Right cardiac atrium (tissue), 5 donors: ENCODE measurements at places on chromosomes 11 and 22.

DNA sequence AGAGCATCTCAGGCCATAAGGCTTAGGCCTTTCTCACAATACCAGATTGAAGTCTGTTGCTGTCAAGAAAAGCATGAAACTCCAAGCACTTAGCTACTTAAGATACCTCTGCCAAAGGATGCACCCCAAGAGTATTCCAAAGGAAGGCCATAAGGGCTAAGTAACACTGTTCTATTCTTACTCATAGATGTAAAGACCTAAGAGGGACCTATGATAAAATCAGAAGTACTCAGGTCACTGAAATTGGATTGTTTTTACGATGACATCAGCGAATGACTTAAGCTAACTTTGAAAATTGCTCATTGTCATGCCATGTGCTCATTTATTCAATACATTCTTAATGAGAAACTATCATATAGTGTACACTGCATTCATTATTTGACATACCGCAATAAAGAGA, 172.8 kb downstream of the KCNA4 start:
- DNase-seq: no peak

GRCh38 chr11:111978028-111978771, 41.1 kb downstream of the DIXDC1 start:
- DNase-seq: peak; percentile 87

GRCh38 chr11:36060926-36061325, 117.1 kb downstream of the LDLRAD3 start:
- no peak for DNase-seq

GRCh38 chr11:12693094-12693478, 18.9 kb downstream of the TEAD1 start:
- no peak for DNase-seq

- no peak for DNase-seq
These were observed 148.1 kb downstream of the SPON1 start for GRCh38 chr11:14110629-14111028.

DNA sequence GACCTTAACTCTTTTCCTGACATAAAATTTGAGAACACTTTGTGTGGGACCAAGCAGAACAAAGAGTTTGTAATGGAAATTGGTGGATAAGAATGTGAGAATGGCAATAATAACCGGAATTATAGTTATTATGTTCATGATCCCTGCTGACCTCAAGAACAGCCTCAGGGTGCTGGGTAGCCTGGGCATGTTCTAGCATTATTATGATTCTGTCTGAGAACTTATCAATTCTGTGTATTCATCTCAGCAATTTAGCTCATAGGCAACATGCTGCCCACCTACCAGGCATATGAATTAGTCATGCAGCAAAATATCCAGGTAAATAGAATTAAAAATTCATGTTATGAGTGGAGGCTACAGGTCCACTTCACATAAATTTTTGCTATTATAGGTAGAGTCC, 61.9 kb downstream of the CTSC start:
- DNase-seq: no peak

- DNase-seq: no peak
These were observed 102.6 kb upstream of the RASSF10 start for GRCh38 chr11:12906501-12906900.

GRCh38 chr11:73783483-73784020, 4.1 kb upstream of the MRPL48 start:
- DNase-seq: no peak

DNA sequence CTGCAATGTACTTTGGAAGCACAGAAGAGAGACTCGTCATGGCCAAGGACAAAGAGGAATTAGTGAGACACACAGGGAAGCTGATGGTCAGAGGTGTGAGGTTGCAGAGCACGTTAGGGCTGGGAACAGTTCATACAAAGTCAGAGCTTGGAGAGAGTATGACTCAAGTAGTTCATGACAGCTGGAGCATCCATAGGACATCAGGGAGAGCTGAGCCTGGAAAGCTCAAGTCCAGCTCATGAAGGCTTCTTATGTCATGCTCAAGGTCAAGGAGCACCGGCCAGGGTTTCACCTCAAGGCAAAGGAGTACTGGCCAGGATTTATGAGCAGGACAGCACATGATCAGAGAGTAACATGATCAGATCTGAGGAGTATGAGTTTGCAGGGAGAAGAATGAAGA, 64.6 kb upstream of the CHST1 start:
- no peak for DNase-seq

DNA sequence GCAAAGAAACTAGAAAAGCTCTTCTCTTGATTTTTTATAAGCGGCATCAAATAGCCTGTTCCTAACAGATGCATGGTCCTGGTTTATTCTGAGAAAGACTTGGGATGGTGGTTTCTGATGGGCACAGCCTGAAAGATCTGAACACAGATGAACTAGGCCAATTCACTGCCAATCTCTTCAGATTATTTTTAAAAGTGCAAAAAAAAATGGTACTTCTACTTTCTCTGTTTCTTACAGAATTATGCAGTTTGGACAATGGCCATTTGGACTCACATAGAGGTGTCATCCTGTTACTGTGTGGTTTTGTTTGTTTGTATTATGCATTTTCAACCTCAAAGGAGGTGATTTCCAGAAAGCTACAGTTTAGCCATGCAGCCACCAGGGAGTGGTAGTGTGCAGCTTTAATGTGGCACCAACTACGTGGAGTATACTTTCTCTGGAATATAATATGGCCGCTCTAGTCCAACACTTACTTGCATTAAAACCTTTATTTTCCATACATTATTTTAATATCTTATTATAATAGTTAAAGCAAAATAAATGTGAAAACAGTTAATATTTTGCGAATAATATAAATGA, 469.8 kb upstream of the KIRREL3 start:
- no peak for DNase-seq

GRCh38 chr22:20022231-20022977, 1.5 kb downstream of the TANGO2 start:
- peak; percentile 37 for DNase-seq

DNA sequence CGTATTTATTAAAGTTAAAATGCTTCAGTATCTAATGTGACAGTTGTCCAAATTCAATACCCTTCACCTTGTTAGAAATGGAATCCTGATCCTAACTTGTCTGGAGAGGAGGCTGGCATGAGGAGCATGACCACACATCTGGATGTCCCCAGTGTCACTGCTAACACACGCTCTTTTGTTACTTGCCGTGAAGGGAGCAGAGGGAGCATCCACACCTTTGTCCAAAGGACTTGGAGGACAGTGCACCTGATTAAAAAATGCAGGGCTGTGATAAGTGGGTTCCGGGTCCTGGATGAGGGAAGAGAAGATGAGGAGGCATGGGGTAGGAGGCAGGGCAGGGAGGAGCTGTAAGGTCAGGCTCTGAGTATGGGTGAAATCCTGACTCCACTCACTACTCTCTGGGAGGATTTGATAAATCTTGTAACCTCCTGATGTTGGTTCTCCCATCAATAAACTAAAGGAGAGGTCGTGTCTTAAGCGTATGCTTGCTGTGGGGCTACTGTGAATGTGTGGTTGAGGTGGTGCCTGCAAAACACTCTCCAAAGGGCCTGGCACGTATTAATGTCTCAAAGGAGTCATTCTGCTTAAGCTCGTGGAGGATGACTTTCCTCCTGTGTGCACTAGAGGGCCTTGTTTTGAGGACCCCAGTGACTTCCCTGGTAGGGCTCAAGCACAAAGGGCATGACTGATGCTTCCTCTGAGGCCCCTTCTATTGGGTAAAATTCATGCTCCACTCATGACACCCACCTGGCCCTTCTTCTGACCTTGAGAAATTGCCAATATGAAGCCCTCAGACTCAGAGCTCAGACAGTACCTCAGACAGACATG, 16.8 kb upstream of the IGLL5 start:
- DNase-seq: no peak

DNA sequence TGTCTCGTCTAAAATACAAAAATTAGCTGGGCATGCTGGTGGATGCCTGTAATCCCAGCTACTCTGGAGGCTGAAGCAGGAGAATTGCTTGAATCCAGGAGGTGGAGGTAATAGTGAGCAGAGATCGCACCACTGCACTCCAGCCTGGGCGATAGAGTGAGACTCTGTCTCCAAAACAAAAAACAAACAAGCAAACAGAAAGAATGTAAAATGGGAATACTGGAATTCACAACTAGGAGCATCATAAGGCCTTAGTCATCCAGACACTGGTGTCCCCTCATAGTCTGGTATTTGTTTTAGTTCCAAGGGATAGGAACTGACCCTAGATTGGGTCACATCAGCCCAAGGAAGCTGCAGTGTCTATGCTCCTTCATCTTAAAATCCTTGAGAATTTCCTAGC, 520.8 kb downstream of the NELL1 start:
- no peak for DNase-seq

GRCh38 chr11:76625472-76626186, 44.9 kb downstream of the LRRC32 start:
- DNase-seq: no peak

DNA sequence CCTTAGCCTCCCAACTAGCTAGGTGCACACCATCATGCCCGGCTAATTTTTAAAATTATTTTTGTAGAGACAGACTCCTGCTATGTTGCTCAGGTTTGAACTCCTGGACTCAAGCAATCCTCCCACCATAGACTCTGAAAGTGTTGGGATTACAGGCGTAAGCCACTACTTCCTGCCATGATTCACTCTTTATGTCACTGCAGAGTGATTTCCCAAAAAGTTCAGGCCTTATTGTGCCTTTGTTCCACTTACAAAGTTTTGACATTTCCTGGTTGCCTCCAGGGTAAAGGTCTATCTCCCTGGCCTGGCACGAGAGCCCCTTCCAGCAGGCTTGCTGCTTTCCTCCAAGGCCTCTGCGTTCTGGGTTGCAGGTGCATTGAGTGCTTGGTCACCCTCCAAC, 44.6 kb upstream of the RIC3 start:
- no peak for DNase-seq

GRCh38 chr22:43060183-43060582, 29.0 kb downstream of the TTLL1 start:
- DNase-seq: peak; percentile 62

- peak; percentile 32 for DNase-seq
These were observed 17.3 kb upstream of the EIF3D start for GRCh38 chr22:36546092-36546804.

DNA sequence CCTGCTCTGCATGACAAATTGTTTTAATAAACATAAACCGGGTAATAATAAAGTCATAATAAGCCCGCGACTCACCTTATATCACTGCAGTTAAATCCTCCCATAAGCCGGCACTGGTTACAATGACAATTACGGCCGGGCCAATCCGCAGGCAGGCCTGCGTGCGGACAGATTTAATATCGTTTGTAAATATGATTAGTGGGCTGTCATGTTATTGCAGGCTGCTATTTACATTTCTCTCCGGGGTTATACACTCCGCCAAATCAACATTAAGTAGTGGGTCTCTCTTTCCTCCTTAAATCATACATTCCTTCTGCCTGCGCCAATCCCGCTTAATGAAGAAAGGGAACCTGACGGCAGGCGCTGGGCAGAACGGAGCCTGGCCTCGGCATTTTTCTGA, 51.8 kb upstream of the LMO1 start:
- DNase-seq: no peak

GRCh38 chr11:42996421-42997307, 315.1 kb upstream of the API5 start:
- DNase-seq: no peak

- DNase-seq: peak; percentile 95
These were observed 11.6 kb downstream of the PRR33 start for GRCh38 chr11:1879941-1880720.

DNA sequence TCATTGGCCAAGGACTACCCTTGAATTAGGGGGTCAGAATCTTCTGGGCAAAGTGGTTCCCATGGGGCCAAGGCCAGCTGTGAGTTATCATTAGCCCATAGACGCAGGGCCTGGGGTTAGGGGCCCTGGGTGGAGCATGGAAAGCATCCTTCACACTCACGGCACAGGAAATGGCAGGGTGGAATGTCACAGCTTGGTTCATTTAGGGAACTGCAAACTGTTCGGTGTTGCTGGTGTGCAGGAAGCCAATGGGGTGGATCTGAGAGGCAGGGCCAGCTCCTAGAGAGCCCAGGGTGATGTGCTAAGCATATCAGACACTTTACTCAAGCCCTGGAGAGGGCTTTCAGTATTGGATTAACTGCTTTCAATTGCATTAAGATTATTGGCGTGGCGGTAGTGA, 42.9 kb downstream of the TECTA start:
- DNase-seq: no peak

DNA sequence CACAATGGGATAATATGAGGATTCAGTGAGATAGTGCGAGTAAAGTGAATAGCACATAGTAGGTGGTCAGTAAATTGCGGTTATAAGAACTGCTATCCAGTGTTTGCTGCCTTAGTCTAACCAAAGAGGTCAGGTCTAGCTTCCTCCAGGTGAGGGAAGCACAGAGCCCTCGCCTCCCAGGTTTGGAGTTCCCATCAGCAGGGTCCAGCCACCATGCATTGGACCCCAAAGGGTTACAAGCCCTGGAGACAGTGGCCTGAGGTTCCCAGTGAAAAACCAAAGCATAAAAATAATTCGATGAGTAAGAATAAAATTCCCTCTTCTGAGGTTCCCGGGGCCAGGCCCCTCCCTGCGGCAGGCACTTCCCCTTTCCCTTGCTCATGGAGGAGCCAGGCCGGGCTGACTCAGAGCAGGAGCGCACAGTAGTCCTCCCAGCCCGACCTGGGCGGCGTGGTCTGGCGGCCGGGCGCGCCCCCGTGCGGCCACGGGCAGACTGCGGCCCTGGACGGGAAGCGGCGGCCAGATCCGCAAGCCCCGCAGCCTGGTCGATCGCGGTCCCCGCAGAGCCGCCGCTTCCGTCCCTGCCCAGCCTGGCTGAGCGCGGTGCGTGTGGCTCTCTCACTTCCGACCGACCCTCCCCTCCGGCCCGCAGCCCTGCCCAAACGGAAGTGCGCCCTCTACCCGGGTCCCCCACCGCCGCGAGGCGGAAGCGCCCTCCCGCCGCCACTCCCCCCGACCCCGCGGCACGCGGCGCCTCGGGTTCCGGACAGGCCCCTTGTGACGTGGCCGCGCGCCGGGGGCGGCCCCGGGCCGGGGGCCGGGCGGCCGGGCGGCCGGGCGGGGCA, at the start of gene SLC39A13:
Gene SLC39A13, plus strand, starts transcription at position 845 of the 845 bp plus-strand sequence. CDS start 1,505 bp downstream, outside the sequence.
- DNase-seq: peak; percentile 98

DNA sequence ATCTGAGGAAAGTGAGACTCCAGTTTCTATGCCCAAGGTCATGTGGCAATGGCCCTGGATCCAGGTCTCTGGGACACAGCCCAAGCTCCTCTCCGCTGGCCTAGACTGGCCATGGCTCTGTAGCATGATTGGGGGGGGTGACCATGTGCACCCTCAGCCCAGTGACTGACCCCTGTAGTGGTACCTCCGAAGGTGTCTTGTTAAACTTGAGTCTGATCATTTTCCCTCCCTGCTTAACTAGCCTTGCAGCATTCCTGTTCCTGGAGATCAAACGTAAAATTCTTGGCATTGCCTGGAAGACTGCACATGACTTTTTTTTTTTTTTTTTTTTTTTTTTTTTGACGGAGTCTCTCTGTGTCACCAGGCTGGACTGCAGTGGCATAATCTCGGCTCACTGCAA, 1116.0 kb downstream of the TBC1D22A start:
- DNase-seq: no peak

- no peak for DNase-seq
These were observed 5.4 kb downstream of the NAV2 start for GRCh38 chr11:19718051-19718450.

- no peak for DNase-seq
These were observed 770 bp downstream of the METTL15 start for GRCh38 chr11:28108958-28109357.
